ENCODE measurements at places on chromosomes 2 and 18. TPM values are rescaled to one million over a fixed set of nuclear protein-coding genes. Genes with fewer than 3 reads are reported as not detected.

Gene CTAGE1
- not detected for total RNA-seq

Gene PER2
- total RNA-seq, result 4.2 TPM

Gene GRHL1
- 0.85 TPM for total RNA-seq

Gene UPP2
- total RNA-seq, result not detected

Gene SKOR2
- total RNA-seq, result not detected

Gene SAG
- total RNA-seq, result not detected

Gene TPGS2
- total RNA-seq, result 32.9 TPM

Gene AGAP1
- 21.6 TPM for total RNA-seq
